H7 (cell line): ENCODE measurements at places on chromosomes 7 and 10.

GRCh38 chr10:21238044-21238443 lies 287.4 kb downstream of the SKIDA1 start:
- DNase-seq: no peak

GRCh38 chr7:5590596-5591277 lies 167.1 kb upstream of the TNRC18 start:
- peak; percentile 17 for DNase-seq

- no peak for DNase-seq
Measured at GRCh38 chr10:25261110-25261509, 86.3 kb downstream of the GPR158 start.

GRCh38 chr10:89677341-89677740 lies 24.0 kb upstream of the KIF20B start:
- no peak for DNase-seq

GRCh38 chr10:123402656-123403055 lies 248.5 kb downstream of the BUB3 start:
- no peak for DNase-seq

DNA sequence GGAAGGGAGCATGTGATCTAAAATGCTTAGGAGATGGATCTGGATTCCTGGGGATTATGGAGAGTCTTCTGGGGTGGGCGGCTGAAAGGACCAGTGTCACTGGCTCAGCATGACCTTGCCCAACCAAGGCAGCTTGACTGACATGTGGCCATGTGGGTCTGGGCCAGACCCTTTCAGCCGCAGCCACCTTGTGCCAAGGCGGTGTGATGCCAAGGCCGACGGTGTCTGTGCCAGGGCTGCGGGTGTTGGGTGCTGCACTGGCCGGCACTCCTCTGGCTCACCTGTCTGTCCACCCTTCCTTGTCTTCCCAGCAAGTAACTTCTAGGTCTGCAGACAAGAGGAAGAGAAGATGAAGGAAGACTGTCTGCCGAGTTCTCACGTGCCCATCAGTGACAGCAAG lies 8.8 kb downstream of the DEPP1 start:
- peak; percentile 8 for DNase-seq

DNA sequence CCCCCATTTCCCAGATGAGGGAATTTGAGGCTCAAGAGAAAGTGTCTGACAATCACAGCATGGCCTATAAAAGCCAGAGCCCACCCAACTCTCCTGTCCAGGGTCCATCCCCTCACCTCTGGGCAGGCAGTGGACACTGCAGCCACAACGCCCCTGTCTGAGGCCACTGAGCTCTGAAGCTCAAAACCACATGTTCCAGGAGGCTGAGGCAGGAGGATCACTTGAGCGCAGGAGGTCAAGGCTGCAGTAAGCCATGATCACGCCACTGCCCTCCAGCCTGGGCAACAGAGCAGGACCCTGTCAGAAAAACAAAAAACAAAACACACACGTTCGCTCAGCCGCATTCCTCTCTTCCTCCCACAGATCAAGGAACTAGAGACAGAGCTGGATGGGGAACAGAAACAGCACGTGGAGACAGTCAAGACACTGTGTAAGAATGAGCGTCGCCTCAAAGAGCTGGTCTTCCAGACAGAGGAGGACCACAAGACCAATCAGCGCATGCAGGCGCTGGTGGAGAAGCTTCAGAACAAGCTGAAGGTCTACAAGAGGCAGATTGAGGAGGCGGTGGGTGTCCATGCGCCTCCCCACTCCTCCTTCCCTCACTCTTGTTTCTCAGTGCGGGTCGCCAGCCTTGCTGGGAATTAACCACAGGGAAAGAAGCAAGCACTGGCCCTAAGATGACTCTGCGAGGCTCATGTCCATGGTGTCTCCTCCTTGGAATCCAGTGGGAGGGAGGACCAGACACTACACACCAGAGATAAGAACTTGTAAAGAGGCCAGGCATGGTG lies 20.0 kb upstream of the ARPC1A start:
- no peak for DNase-seq

- DNase-seq: no peak
Measured at GRCh38 chr10:121409466-121410104, 188.7 kb downstream of the FGFR2 start.

DNA sequence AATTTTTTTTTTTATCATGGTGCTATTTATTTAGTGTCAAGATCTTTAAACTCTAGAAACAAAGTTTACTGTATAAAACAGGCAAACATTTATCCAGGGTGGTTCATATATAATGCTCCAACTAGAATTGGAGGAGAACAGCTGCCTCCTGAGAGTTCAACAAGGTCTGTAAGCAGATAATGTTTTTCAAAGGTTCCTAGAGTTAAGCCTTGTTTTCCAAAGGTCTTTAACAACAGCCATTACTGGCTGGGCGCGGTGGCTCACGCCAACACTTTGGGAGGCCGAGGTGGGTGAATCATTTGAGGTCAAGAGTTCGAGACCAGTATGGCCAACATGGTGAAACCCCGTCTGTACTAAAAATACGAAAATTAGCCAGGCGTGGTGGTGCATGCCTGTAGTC lies 316.7 kb downstream of the CCDC3 start:
- no peak for DNase-seq

- no peak for DNase-seq
Measured at GRCh38 chr10:129764901-129765663, 199.0 kb downstream of the EBF3 start.

DNA sequence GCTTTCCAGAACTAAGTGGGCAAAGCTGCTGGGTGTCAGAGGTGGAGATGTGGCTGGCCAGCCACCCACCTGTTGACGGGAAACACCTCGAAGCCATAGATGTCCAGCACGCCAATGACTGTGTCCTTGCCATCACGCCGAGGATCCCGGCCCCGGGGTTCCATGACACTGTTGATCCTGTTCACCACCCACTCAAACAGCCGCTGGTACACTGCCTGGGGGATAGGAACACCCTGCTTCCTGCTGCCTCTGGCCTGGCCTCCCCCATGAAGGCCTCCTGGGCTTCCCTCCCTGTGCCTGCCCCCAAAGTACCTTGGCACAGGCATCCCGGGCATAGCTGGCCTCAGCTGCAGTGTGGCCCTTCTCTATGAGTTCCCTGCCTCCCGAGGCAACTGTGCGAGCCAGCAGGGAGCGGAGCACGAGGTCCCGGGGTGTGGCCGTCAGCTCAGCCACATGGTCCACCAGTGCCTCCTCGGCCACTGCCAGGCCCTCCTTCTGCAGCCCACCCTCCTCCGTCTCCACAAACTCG lies 8.2 kb downstream of the MYO1G start:
- peak; percentile 26 for DNase-seq

DNA sequence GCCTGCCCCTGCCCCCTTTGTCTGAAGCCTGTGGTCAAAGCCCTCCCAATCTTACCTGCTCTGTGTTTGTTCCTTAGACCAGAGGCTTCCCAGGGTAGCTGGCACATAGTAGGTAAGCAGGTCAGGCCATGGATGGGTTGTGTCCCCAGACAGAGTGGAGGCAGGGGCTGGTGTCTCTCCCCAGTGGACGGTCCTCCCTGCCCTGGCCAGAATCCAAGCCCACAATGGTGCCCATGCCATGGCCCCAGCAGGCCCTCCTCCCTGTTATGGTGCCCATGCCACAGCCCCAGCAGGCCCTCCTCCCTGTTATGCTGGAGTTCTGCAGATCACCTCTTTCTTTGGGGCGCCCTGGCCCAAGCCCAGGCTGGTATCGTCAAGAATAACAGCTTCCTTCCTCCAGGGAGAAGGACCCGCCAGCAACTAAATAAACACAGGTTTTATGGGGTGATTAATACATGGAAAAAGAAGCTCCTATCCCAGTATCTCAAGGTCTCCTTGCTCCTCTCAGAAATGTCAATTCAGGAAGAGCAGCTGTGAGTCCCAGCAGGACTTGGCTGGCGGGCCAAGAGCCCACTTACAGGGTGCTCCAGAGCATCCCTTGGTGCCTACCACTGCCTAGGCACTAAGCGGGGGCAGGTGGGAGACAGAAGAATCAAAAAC lies 82.0 kb downstream of the NEURL1 start:
- no peak for DNase-seq

- DNase-seq: no peak
Measured at GRCh38 chr10:34299105-34299611, 515.9 kb downstream of the PARD3 start.

DNA sequence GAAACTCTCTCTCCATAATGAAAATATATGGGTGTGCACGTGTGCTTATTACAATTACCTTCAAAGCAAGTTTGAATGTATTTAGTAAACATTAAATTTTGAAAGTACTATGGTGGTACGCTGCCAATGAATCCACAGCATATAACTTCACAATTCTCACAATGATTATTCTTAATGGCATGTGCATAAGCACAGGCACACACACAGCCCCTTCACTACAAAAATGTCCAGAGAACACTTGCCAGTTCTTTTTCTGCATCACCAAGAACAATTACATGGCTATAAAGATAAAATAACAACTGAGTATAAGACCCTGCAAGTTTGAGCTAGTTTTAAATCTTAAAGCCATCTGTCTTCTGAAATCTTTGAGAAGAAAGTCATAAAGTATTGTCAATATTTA lies 22.2 kb downstream of the SGCE start:
- no peak for DNase-seq

DNA sequence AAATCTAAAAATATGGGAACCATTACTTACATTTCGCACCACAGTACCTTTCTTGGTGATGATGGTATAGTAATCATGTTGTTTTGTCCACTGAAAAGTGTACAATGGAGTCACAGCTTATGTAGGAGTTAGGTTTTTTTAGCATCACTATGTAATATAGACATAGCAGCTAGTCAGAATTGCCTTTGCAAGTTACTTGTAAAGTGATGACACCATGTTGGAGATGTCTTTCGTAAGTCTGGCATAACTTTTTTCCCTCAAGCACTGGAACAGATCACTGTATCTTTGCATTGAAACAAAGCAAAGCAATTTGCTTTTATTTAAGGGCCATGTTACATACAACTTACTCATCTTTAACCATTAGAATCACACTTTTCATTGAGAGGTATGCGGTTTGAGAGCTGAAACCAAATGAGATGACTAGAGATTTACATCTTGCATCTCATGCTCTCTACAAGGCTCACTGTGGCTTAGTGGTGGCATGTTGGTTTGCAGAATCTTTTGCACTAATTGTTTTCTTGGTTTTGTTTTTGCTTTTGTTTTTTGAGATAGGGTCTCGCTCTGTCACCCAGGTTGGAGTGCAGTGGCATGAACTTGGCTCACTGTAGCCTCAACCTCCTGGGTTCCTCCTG lies 18.3 kb downstream of the UBN2 start:
- no peak for DNase-seq

GRCh38 chr10:125599194-125599593 lies 83.8 kb downstream of the TEX36 start:
- DNase-seq: no peak

DNA sequence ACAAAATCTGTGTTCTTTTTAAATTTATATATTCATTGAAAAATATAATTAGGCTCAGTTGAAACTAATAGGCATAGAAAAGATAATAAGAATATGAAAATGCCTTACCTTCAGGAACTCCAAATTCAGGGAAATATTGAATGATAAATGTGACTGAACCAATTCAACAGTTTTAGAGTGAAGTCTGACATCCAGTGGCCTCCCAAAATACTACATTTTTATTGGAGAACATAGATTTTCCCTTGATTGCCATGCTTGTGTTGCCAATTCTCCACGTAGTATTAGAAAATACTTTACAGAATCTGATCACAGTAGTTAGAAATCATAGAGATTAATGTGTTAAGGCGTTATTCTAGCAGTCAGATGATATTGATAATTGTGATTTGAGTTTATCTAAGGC lies 1246.7 kb downstream of the GATA3 start:
- no peak for DNase-seq

DNA sequence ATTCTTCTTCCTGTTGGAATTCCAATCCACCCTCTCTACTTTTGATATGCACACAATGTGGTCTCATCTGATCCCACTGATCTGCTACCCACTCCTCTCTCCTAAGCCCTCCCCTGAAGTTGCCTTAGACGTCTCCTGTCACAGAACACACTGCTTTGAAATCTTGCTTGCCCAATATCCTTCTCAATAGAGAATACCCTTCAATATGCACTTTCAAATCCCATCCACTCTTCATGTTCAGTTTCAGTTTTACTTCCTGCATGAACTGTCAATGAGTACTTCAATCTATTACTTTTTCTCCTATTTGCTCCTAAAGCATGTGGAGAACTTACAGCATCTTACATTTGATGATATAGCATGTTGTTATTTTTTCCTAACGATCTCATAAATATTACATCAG lies 93.5 kb downstream of the UPF2 start:
- no peak for DNase-seq

- DNase-seq: no peak
Measured at GRCh38 chr10:28951484-28951883, 274.2 kb downstream of the BAMBI start.

DNA sequence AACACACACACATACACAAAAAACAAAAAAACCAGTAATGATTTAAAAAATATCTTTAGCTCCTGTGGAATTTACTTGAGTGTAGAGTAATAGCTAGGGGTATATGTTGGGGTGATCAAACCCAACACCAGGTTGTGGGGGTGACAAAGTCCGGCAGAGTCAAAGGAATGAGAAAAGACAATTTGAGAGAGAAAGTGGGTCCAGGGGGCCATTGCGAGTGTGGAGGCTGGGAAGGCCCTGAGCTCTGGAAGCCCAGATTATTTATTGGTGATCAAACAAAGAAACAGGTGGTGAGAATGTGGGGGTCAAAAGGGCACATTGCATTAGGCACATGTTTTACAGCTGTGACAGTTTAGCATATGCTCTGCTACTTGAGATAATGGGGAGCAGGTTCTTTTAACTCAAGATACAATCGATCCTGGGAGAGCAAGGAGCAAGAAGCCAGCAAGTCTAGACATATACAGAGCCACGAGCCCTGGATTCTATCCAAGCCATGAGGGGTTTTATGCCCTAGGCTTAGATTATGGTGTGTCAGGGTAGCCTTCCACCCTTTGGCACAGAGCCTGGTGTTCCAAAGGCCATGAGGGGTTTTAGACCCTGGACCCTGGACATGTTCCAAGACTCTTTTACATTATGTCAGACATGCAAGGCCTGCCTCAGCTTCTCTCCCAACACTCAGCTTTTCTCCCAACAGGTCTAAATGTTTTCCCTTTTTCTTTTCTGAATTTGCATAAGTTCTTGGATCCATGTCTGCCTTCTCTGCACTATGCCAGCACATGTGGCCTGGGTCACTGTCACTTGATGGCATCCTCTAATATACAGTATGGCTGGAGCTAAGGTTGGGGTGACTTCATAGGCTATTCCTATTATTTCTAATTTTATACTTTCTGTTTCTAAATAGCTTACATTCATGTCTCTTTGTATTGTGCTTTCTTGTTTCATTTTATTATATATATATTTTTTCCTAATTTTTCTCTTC lies 48.6 kb upstream of the MKI67 start:
- DNase-seq: no peak

DNA sequence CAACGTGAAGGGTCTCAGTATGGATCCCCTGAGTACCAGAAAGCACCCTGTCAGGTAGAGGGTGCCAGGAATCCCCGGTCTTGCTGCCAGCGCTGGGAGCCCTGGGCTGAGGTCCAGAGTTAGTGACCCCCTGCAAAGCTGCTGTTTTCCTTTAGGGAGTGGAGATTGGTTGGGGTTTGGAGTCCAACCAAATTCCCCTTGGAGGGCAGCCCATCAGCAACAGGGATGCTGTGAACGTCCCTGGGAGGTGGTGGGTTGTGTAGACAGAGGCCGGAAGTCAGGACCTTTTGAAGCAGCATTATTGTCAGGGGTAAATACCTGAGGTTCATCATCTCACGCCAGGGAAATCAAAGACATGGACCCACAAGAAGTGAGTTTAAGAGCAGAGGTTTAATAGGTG lies 104.2 kb downstream of the COL26A1 start:
- no peak for DNase-seq
